ENCODE measurements at places on chromosomes 2 and 18. TPM values are rescaled to one million over a fixed set of nuclear protein-coding genes. Genes with fewer than 3 reads are reported as not detected.

- DNase-seq = peak; percentile 39
These were observed 57.8 kb upstream of the FAM237A start for GRCh38 chr2:206584323-206585116.

DNA sequence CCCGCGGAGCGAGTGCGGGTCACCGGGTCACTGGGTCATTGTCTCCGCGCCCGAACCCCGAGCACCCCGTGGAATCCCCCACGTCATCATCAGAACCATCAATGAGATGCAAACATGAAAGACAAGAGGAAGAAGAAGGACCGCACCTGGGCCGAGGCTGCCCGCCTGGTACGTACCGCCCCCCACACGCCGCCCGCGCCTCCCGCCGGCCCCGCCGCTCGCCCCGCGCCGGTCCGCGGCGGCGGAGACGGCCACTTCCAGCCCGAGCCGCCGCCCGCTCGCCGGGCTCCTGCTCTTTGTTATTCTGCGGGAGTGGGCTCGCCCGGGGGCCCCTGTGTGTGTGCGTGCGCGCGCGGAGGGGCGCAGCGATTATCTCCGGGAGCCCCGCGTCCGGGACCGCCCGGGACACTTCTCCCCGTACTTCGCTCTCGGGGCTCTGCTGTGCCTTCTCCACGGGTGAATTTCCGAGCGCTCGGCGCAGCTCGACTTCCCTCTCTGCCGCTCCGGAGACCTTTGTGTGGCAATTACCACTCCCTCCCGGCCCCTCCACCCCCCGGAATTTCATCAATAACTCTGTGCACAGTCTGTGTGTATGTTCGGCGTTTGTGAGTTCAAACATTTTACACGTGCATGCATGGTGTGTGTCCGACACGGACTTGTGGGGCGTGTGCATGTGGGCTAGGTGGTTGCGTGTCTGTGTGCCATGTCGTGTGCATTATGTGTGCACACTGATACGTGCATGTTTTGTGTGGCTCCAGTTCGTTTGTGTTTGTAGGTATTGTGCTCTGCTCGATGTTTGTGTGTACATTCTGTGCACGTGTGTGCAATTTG, 714 bp downstream of the ASXL3 start:
- DNase-seq = peak; percentile 73

- DNase-seq = no peak
These were observed 262.9 kb upstream of the CDH2 start for GRCh38 chr18:28439870-28440269.

DNA sequence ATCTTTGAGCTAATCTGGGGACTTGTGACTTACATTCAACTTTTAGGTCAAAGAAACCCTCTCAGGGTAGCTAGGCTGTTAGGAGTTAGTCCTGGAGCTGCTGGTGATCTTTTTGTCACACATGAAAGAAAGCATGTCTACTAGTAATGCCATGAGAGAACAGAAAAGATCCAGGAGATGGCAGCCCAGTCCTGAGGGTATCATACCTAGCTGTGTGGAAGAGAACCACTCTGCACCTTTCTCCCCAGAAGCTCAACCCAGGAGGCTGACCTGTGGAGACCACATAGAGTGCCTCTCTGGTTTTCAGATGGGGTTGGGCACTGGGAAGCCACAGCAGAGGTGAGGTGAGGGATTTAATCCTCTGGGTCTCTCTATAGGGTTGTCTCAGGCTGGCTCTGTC, 460.2 kb upstream of the UBE2E3 start:
- DNase-seq = no peak

DNA sequence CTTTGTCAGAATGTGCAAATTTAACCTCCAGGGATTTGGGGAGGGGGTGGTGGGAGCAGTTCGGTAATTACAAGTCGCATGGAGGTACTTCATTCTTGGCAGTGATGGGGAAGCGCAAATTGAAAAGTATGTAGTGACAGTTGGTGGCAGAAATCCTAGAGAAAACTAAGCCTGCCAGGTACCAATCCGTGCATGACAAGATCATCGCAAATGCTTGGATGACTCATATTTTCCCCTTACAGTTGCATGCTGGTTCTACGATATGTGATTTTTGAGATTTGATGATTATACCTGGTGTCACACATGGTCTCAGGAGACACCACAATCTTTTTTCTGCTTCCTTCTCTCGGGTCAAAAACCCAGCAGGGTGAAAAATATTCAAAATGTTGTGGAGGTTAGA, 479.7 kb upstream of the ID2 start:
- DNase-seq = no peak

DNA sequence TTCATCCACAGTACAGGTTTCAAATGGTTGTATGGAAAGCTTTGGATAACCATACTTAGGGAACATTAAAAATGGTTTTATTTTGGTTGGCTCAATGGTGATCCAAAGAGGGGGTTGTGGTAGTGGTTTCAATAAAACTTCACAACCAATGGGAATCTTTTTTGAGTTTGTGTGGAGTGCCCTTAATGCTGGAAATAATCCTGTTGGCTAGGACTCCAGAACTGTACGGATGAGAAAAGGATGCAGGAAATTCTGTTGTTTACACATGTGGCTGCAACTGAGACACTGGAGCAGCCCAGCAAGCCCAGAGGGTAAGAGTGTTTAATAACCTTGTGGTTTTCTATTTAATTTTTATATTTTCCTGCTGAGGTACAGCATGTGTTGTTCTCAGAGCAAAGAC, at the start of gene CCDC102B:
Gene CCDC102B, plus strand, starts transcription at position 210 of the 400 bp plus-strand sequence. CDS start 38,684 bp downstream, outside the sequence.
- DNase-seq = peak; percentile 22

- no peak for DNase-seq
These were observed 308.6 kb downstream of the AKAIN1 start for GRCh38 chr18:4888251-4889040.

DNA sequence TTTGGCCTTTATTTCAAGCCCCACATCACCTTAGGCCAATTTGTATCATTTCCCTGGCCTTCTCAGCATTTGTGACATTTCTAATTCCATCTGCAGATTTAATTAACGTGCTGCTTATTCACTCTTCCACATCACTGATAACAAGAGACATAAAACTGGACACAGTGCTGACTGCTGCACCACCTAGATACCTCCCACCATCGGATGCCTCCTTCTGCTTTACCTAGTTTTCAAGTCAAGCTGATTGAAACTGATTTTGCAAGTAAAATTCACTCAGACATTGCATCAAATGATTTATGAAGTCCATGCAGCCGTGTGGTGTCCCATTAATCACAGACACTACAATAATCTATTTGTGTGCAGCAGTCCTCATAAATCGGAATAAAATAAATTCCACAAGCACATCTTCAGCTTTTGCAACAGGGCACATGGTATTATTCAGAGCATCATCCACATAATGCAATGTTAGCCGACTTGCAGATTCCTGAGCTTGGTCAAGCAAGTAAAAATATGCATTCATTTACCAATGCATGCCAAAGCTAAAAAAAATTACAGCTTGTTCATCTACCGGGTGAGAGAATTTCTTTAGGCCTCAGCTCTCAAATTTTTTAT, 15.9 kb upstream of the CRIM1 start:
- no peak for DNase-seq

DNA sequence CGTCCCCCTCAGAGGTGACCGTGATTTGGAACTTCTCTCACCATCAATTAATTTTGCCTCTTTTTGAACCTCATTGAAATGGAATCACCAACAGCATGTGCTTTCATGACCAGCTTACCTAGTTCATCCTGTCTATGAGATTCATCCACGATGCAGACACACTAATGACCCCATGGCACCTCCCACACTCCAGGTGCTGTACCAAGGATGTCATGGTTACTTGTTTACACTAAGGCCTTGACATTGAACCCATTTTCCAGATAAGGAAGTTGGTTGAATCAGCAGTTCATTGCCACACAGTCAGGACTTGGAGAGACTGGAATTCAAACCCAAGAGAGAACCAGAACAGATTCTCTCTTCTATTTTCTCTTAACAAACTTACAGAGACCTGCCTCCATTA, 139.0 kb downstream of the ZFP36L2 start:
- DNase-seq = no peak

DNA sequence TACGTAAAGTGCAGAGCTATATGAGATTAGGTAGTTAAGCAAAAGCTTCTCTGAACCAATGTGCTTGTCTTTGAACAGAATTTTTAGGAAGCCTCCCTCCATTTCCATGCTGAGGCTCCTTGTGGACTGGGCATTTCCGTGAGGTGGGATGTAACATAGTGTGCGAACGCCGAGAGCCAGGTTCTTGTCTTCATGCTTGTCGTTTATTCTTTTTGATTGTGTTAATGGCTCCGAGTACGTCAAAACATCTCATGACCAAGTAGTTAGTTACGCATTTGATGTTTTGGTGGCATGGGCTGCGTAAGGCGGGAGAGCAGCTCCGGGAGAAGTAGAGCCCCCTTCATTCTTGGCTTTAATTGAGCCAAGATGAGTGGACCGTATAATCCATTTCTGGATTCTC, 32.9 kb downstream of the DGKD start:
- no peak for DNase-seq

- peak; percentile 48 for DNase-seq
These were observed 115.6 kb upstream of the OTOS start for GRCh38 chr2:240255811-240256703.

DNA sequence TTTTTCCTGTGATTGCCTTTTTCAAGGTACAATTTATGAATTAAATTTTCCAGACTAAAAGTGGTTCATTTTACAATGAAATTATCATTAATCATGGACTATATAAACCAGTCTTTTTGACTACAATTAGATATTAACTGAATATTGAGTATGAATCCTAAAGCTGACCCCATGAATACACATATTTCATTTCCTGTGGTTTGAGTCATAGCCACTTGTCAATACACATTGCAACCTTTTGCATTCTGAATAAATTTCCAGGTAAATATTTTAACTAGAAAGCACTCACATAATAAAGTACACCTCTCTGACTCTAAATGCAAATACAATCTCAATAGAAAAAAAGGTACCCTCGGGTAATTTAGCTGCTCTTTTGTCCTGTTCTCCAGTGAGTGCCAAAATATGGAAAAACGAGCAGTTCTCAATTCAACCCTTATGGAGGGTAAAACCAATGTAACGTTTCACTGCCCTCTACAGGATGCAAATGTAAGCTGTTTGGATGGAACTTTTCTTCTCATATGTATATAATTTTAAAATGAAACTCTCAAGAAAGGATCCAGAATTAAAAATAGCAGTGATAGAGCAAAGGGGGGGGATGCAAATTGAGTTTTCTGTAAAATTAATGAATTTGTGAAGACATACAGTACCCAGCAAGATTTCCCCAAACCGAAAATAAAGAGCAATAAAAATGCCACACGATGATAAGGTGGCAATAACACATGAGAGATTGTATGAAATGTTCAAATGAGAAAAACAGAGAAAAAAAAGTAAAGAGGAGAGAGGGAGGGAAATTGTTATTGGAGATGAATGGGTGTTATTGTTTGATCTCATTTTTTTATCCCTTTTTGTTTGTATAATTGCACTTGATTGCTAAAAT, 1795.7 kb upstream of the PIK3C3 start:
- no peak for DNase-seq

DNA sequence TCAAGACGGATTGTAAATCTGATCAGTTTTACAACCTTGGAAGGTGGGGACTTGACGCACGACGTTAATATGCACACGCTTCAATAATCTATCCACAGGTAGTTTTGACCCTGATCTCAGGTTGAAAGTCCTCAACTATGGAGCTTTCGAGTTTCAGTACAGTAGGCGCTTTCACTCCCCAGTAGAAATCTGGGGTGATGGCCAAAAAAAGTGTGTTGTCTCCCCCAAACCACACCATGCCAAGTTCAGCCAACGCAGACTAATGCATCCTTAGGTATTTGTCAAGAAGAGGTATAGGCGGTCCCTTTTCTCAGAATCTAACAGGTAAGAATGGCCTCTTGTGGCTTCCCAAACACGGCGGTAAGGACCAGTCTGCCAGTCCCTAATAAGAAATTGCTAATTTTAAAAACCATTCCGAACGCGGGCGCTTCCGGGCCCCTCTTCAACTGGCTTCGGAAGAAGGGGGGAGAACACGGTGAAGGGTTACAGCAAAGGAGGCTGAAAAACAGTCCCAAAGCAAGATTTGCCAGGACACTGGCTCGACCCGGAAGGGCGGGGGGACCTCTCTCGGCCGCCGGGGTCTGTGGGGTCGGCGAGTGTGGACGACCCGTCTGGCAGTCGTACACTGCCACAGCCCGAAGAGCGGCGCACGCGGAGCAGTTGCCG, 659 bp downstream of the FAM210A start:
- DNase-seq = no peak

DNA sequence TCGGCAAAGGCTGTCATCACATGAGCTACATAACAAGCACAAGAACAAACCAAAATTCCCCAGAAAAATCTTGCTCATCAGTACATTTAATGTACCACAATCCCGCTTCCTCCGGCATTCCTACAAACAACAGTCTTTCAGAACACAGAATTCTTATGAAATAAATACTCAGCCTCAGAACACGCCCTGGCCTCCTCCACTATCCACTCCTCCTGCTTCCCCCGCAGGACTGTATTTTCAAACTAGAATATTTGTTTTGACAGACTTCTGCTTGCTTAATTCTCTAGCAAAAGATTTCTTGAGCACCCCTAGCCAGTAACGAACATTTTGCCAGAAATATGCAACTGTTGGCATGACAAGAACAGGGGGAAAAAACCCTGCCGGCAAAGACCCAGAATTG, 131.2 kb downstream of the THADA start:
- peak; percentile 80 for DNase-seq

DNA sequence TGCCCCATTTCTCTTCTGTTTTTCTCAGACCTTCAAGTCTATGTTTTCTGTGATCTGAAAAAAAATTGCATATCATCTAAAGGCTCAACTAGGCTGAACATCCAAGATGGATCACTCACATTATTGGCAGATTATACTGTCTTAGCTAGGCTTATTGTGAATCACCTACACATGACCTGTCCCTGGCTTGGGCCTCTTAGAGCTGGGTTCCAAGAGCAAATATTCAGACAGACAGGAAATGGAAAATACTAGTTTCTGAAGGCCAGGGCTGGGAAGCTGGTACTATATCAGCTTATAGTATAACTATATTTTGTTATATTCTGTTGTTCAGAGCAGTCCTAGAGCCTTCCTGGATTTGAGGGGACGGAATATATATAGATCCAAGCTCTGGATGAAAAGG, 90.3 kb downstream of the PIK3C3 start:
- DNase-seq = no peak

- no peak for DNase-seq
These were observed 9.2 kb downstream of the CHST9 start for GRCh38 chr18:27175914-27176313.

DNA sequence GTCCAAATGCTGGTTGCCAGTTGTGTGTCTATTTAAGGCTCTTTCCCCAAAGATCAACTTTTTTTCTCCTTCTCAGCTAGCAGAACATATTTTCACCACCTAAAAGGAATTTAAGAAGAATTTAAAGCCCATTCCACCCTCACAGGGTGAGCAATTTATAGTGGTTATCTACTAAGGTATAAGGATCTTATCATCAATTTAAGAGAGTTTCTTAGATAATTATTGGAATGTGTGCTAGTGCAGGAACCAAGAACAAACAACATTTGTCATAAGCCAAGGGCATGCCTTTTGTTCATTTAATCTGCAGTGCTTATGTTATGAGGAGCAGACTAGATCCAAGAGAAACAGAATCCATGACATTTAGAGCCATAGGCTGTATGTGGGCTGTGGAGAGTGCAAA, 37.2 kb downstream of the NLRC4 start:
- no peak for DNase-seq

MC5R gene
- total RNA-seq = not detected

TRIM43 gene
- not detected for total RNA-seq

IL1B gene
- 2.1 TPM for total RNA-seq

TCF23 gene
- total RNA-seq = 0.06 TPM
